ENCODE measurements at places on chromosomes 13 and 19.

DNA sequence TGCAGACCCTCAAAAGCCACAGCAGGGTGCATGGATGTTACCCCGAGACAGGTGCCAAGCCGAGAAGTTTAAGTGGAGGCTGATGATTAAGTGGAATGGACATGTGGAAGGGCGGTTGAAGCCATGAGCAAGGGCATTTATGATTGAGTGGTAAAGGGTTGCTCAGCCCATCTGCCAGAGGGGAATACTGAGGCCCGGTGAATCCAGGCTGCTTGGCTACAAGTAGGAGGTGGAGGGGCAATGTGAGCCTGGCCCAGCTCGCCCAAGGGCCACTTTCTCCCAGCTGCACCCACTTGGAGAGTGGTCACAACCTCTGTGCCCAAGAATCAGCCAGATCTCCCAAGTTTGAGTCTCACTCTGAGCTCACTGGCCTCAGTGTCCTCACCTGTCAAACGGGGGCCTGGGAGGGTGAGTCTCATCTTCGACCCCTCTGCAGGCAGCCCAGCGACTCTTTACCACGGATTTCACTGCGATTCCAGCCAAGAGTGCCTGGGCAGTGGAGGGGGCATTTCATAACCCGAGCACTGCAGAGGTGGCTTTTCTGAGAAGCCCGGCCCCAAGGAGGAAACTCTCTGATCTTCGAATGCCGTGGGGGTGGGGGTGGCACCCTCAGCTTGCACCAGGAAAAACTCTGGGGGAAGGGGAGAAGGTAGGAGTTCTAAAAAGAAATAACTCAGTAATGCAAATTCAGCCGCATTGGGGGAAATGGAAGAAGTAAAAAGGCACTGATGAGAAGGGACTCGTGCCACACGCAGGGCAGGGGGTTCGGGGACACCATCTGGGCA, 62.9 kb upstream of the KLF2 start:
- no peak for DNase-seq

DNA sequence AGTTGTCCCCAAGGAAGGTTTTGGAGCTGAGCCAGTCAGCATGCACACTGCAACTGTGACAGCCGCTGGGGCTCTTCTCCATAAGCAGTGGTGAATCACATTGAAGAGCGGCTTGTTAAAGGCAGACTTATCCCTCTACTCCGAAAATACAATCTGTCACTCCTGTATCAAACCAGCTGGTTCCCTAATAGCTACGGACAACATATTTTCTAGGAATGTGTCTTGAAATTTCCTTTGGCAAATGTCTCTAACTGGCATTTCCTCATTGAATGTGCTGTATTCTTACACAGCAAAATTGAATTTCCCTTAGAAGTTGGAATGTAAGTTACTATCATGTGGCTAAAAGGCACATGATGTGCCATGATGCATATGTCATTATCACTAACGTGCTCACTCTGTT, 104.0 kb upstream of the GPR12 start:
- DNase-seq = no peak

GRCh38 chr13:26382835-26383234, 128.9 kb downstream of the CDK8 start:
- DNase-seq = no peak

DNA sequence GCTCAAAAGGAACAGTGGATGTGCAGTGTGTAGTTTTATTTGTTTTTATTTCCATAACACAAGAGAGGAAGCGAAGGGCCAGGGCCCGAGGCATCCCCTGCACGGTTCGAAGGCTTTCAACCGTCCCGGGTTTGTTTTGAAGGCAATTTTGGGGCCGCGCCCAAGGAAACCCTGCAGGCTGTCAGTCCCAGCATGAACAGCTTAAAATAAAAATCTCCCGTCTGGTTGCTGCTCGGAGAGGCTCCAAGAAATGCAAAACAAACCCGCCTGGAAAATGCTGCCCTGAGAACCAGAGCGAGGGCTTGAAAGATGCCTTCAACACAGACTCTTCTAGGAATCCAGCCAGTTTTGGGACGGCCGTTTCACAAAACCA, 16.0 kb downstream of the LSM4 start:
- no peak for DNase-seq

DNA sequence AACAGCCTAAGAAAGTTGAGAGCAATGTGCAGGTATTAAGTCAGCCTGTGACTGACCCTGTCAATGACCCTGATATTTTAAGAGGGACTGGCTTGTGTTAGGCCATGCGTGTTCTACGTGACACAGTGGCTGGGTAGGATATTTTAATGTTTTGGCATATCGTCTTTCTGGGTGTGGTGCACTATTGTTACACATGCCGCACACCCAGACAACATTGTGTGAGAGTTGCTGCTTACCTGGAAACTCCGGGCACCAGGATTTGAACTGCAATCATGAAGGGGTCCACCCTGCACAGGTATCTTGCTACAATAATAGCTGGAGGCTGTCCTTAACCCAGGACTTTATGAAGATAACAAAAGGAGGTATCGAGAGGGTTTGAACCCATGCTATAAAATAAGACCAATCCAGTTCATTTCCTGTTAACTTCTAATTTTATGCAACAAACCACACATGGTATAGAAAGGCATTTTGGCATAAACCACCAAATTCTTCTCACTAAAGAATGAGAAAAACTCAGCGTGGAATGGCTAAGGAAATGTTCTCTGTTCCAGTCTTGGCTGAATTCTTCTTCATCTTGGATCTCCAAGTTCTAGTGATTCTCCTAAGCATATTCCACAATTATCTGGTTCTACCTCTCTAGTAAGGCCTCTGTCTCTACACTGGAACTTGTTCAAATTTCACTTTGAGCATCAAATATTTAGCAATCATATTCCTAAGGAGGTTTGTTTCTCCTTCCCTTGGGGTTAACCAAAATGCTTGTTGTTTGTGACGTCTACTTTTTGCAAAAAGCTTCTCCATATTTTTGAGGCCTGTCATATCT, 38.7 kb upstream of the POMP start:
- DNase-seq = no peak

DNA sequence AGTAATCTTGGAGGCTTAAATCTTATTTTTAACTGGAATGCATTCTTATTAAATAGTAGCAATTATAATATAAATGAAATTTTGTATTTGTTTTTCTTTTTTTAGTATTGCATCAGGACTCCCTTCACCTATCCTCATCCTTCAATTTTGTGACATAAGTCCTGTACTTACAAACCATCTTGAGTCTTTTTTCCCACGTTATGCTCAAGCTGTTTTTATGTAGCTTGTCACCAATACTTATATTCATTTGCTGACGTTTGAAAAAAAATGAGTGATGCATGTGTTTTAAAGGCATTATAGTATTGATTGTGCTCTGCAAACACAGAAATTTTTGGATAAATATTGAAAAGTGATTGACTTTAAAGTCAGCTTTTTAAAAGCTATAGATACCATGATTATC, 888 bp downstream of the GPR18 start:
- no peak for DNase-seq

DNA sequence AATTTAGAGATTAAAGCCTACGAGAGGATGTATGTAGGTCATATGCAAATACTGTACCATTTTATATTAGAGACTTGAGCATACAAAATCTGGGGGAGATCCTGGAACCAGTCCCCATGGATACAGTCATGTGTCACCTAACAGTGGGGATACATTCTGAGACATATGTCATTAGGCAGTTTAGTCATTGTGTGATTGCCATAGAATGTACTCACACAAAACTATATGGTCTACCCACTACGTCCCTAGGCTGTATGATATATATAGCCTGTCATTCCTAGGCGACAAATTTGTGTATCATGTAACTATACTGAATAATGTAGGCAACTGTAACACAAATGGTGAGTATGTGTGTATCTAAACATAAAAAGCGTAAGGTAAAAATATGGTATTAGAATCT, 62.8 kb downstream of the WDFY2 start:
- no peak for DNase-seq

DNA sequence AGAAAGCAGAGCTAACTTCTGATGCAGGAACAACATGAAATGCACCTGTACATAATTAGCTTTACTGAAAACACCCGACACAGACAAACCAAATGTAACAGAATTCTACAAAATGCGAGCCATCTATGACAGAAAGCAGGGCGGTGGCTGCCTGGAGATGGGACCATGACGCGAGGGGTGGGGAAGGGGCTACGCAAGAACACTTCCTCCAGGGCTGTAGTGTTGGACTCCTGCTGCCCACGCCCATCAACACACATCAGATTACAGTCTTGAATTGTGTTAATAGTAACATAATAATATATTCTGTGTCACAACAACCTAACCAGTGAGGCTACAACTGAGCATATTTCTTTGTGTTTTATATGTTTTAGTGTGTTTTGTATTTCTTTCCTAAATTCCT, 103.2 kb downstream of the SPACA7 start:
- DNase-seq = no peak

GRCh38 chr19:13905634-13906520, at the start of the genes BRME1 and CC2D1A:
TSS of gene BRME1 (minus strand) at chr19:13906117. CDS start at chr19:13904892, 1,225 bp downstream.
TSS of gene CC2D1A (plus strand) at chr19:13906201. CDS start at chr19:13906442, 241 bp downstream.
- DNase-seq = peak; percentile 95

DNA sequence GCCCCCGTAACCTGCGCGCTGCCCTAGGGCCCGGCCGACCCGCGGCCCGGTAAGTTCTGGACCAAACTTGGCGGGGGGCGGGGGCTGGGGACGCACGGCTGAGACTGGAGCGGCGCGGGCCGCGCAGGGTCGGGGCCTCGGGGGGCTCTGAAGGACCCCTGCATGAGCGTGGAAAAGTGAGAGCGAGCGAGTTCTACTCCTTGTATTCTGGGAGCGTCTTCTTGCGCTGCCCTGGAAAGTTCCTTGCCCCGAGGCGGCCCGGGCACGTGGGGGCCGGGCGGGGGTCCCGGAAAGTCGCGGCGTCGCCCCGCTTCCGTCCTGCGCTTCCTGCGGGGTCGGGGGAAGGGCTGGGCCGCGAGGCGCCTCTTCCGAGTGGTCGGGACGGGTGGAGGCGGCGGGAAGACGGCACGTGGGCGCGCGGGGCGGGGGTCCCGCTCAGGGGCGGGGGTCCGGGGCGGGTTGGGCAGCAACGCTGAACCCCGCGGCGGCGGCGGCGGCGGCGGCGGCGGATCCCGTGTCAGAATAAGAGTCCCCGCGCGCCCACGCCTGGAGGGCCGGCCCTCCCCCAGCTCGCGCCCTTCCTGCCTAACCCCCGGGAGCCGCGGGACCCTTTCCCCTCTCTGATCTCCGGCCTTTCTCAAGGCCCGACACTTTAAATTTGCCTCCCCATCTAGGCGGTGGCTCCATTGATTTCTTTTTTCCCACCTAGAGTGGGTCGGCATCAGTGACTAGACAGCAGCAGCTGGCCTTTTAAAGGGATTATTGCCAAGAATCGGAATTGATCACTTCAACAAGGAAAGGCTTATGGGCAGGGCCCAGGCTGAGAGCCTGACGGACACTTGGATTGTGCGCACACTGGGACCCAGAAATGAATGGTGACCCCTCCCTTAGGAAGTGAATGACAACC, 749 bp downstream of the GATAD2A start:
- peak; percentile 55 for DNase-seq

GRCh38 chr13:110162866-110163658, 143.9 kb downstream of the COL4A1 start:
- no peak for DNase-seq

- no peak for DNase-seq
Measured at GRCh38 chr13:27425158-27425917, 919 bp downstream of the GTF3A start.

DNA sequence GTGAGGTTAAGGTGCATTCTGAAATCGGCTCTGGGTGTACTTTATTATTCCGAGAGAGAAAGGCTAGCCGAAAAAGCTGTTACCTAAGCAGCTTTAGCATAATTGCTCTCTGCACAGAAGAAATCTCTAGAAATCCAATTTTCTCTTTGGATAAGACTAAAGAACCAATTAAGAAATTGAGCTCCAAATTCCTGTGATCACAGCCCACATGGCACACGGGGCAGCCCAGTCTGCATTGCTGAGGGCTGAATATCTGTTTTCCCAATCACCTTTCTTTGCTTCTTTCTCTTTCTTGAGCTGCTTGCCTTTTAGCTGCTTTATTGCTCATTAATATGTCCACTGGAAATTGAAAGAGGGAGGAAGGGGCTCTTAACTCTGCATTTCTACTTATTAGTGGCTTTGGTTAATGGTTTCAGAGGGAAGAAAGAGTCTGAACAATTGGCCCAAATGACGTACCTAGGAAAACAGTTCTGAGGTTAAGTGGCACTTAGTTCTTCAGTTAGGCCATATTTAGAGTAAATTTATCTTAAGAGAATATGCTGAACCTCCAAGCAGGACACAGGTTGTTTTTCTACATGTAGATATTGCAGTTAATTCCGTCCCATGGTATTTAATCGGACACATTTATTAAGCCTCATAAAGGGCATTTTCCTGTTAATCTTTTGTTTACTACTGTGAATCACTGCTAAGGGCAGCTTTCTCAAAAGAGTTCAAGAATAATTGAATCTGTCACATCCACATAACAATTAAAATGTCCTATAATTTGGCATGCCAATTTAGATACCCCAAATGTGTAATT, 265.7 kb downstream of the ABCC4 start:
- DNase-seq = peak; percentile 74

GRCh38 chr13:99982731-99983498, 1.3 kb downstream of the ZIC2 start:
- peak; percentile 48 for DNase-seq

GRCh38 chr19:47315125-47315821, 5.6 kb downstream of the C5AR1 start:
- DNase-seq = no peak

GRCh38 chr13:110329798-110330461, 22.8 kb downstream of the COL4A2 start:
- DNase-seq = no peak

DNA sequence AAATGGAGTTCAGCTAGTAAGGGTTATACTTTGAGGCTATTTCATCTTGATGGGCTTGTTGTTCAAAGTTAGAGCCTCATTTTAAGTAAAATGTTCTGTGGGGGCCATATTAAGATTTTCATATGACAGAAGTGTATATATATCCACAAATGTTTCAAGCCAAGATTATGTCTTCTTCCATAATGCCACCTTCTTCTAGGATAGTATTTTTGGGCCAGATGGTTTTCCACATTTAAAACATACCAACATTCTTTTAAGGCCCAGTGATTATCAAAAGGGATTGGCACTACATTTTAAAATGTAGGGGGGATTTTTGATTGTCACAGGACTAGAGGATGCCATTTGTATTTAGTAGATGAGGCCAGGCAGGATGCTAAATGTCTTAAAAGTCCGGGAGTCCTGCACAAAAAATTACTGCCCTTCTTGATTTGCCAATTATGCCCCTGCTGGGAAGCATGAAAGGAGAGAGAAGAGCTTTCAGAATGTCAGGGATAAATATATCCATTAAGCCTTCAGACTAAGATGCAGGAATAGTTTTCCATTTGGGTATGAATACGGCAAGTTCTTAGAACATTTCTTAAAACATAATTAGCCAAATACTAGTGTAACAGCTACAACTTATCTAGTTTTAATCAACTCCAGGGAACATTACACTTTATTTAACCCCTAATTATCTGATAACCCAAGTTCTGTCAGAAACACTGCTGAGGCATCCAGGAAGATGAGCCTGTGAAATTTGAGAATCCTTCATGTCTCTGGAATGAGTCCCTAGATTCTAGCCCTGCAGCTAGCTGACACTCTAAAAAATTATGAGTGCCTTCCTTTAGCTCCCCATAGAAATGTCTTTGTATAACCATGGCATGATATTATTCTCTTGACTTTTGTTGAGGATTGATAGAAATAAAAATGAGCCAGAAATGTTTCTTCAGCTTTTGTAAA, 34.0 kb downstream of the ITM2B start:
- DNase-seq = no peak

All from WERI-Rb-1 (cell line).